Neuronal stem cell (in vitro differentiated cells): ENCODE measurements at places on chromosomes 4 and X.

GRCh38 chrX:74509989-74510388 is 88.7 kb downstream of the SLC16A2 start:
- DNase-seq, result no peak

GRCh38 chr4:139685180-139685579 is 19.6 kb downstream of the MGST2 start:
- DNase-seq, result no peak

GRCh38 chrX:39144956-39145355 is 343.7 kb downstream of the MID1IP1 start:
- DNase-seq, result no peak

DNA sequence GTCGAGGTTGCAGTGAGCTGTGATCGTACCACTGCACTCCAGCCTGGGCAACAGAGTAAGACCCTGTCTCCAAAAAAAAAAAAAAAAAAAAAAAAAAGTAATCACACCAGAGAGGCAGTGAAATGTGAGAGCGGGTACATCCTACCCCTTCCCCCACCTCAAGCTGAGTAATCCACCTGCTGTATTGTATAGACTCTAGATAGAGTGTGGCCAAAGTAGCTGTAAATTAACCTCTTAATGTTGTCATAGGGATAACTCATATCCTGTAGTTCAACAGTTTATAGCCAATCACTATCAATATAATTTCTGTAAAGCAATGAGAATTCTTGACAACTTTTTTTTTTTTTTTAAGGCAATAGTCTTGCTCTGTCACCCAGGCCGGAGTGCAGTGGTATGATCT is 30.8 kb downstream of the TNIP2 start:
- DNase-seq, result no peak

- no peak for DNase-seq
Measured at GRCh38 chr4:124325690-124326089, 386.8 kb downstream of the ANKRD50 start.

DNA sequence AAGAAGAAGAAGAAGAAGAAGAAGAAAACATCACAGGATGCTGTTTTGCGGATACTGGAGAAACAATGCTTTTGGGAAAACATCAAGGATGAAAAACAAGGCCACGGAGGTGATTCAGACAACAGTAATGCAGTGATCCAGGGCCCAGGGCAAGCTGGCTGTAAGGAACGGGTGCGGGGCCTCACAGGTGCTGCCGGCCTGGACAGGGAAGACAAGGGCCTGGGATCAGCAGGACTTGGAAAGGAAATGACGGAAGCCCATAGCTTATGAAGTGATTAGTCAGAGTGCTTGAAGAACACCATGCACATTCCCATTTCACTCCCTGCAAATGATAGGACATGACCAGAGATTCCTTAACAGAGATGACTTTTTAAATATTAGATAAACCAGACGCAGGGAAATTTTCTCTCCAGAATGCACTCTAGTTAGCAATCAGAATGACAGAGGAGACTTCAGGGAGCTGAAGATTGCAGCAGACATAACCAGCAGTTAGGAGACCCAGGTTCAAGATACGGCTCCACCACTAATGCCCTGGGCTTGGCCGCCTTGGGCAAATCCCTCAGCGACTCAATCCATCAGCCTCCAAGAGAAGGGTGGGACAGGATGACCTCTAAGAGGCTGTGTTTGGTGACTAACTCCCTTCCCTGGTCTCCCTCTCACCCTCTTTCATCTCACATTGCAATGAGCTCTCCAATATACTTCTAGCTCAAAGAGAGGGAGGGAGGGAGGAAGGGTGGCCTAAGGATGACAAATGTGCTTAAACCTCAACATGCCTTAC is 54.1 kb downstream of the APBB2 start:
- DNase-seq, result no peak

- DNase-seq, result no peak
Measured at GRCh38 chrX:154719132-154719675, 31.7 kb downstream of the GAB3 start.

GRCh38 chr4:163540977-163541376 is 46.5 kb downstream of the TMA16 start:
- DNase-seq, result no peak

DNA sequence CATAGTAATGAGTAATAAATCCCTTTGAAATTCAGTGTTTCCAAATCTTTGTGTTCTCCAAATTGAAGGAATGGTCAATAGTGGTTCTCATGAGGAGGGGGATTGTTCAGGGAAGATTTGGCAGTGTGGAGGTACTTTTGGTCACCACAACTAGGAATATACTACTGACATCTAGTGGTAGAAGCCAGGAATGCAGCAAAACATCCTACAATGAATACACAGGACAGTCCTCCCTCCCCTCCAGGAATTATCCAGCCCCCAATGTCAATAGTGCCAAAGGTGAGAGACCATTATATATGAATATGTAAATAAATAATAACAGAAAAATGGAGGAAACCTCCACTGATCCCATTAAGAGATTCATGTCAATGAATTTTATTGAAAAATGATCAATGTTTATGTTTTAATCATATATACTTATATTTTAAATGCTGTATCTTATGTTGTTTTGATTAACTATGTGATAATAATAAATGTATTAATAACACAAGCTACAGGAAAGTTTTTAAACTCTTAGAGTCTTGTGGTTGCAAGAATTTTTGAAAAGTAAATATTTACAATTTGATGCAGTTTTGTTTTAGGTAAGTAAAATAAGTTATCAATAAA is 14.4 kb upstream of the FAM9A start:
- peak; percentile 53 for DNase-seq

DNA sequence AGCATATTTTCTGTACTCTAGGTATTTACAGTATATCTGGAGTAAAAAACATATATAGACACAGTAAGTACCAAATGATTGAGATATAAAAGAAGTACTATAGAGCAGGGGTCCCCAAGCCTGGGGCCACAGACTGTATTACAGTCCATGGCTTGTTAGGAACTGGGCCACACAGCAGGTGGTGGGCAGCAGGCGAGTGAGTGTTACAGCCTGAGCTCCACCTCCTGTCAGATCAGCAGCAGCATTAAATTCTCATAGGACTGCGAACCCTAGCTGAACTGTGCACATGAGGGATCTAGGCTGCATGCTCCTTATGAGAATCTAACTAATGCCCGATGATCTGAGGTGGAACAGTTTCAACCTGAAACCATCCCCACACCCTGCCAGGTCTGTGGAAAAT is 300.7 kb downstream of the NR3C2 start:
- DNase-seq, result no peak

DNA sequence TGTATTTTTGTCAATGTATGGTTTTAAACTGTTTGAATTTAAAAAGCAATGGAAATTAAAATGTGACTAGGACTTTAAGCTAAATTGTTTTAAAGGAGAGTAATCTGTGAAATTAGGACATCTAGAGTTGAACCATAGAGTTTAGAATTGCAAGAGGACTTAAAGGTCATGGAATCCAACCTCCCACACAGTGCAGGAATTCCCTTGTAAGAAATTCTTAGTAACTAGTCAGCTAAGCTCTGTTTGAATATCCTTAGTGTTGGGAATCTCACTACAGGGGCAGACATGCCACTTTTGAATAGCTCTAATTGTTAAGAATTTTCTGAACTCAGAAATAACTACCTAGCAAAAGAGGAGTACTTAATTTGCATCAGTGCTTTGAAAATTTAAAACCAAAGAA is 292.9 kb downstream of the IL1RAPL1 start:
- DNase-seq, result peak; percentile 12

DNA sequence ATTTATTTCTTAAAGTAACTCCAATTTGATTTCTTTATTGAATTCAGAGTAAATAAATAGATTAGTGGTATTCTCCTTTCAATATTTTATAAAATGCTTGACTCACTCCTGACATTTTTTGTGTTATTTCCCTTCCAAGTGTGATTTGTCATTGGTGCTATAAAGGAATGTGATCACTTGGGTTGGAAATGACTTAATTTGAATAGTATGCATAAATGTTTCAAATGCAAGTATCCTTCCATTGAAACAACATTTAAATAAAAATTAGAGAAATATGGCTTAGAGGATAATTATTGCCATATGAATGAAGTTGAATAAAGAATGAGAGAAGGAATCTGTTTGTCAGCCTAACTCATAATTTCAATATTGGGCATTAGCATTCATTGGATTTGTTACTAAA is 182.7 kb downstream of the PABPC4L start:
- no peak for DNase-seq

GRCh38 chr4:38424151-38424871 is 239.7 kb upstream of the KLF3 start:
- DNase-seq, result peak; percentile 63

DNA sequence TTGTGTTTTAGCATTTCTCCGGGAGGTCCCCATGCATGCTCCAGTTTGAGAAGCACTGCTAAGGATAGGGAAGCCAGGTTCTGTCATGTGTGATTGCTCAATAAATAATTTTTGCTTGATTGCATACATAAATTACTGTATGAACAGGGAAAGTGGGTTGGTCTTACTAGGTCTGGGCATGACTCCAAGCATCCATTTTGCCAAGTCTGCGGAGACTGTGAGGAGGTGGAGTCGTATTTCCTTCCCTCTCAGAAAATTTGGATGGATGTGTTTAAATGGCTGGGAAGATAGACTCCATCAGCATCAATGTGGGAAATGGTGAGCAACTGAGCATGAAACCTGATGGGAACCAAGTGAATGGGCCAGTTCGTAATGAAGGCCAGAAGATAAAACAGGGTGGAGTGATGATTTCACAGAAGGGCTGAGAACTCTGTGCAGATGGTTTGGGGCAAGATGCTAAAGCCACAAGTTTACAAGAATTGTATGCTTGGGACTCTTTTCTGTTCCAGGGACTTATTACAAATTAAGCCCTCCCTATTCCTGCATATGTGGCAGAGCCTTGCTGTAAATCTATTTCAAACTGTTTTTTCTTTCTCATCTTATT is 84.1 kb downstream of the NHS start:
- DNase-seq, result no peak

DNA sequence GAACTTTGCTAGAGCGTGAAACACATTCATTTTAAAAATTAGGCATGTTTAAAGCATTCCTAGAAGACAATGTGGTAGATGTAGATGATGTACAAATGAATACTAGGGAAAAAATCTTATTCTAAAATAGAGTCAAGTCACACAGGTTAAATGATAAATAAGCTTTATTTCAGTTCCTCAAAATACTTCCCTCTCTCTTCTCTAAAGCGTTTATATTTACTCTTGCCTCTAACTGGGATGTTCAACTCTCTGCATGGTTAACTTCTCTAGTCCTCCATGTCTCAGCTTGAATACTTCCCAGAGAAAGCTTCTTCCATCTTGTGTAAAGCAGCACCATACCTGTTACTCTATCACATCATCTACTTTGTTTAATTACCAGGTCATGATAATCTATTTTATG is 30.9 kb upstream of the GLRA3 start:
- no peak for DNase-seq

DNA sequence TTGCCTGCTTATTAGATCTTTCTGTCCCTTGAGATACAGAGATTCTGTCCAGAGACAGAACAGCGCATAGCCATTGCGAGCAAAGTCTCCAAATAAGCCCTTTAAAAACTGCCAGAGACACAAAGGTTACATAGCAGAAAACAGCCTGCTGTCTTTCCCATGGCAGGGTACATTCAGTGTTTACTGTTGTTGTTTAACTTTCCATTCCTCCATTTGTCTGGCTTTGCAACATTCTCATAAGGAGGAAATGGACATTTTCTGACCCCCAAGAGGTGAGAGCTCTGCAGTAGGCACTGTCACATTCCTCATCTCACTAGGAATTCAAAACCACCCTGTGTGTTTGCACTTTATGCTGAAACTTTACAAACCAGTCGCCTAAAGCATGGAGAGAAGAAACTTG is 48.3 kb downstream of the PDE5A start:
- DNase-seq, result no peak

- DNase-seq, result peak; percentile 14
Measured at GRCh38 chrX:147550217-147550616, 361.5 kb upstream of the FMR1 start.

- no peak for DNase-seq
Measured at GRCh38 chr4:119049342-119049741, 86.3 kb upstream of the MYOZ2 start.

- no peak for DNase-seq
Measured at GRCh38 chrX:130885508-130885907, 17.5 kb downstream of the ENOX2 start.

GRCh38 chr4:94307231-94307871 is 35.3 kb downstream of the HPGDS start:
- DNase-seq, result no peak

- DNase-seq, result no peak
Measured at GRCh38 chr4:38805530-38806145, 1.0 kb upstream of the TLR1 start.

- DNase-seq, result no peak
Measured at GRCh38 chrX:100405424-100405823, 4.6 kb downstream of the PCDH19 start.

DNA sequence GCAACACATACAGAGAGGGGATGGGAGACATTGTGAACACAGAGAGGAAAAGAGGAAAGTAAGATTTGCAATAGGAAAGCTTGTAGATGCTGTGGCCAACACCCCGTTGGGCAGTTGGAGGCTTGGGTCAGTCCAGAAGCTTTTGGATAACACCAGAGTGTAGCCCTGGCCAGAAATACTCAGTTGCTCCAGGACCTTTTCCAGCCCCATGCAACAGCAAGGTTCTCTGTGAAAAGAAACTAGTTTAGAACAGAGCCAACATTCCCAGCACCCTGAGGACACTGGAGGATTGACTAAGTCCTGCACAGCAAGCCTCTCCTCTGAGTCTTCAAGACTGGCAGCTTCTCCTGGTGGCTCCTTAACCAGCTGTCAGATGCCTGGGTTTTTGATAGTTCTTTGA is 27.9 kb upstream of the NAF1 start:
- no peak for DNase-seq

- no peak for DNase-seq
Measured at GRCh38 chr4:38082424-38083385, 122.5 kb downstream of the PTTG2 start.
